ENCODE measurements at places on chromosomes 11 and 22.

GRCh38 chr22:38657045-38657909, 839 bp downstream of the CBY1 start:
- DNase-seq = peak; percentile 8

DNA sequence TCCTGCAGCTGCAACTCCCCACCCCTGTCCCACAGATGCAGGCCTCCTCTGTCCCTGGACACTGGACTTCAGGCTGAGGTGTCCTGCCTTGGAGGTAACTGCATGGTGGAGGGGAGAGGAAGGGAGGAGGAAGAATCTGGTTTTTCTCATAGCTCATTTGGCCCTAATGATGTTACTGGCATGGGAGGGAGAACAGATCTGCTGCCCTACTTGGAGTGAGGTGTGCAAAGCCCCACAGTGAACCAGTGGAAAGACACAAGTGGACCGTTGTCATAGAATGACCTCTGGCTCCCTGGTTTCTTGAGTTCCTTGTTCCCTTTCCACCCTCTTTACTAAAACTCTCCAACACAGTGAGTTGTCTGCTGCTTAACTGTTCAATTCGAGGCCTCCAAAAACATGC, 215.9 kb downstream of the BARX2 start:
- DNase-seq = no peak

GRCh38 chr22:30079952-30080533, at the start of gene HORMAD2:
TSS of gene HORMAD2 (plus strand) at chr22:30080464. CDS start at chr22:30093953, 13,489 bp downstream.
- no peak for DNase-seq

DNA sequence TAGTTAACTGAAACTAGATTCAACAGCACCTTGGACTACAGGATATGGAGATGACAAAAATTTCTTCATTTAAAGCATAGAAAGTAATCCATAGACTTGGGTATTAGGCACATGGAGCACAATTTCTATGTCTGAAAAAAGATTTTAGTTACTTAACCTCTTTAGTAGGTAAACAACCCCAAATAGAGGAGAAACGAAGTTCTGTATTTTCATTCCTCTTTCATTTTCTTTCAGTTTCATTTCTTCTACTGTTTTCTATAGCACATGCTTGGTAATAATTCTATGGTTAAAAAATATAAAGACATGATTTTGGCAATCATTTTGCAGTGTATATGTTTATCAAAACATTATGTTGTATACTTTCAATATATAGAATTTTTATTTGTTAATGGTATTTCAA, 99.5 kb downstream of the CASP12 start:
- DNase-seq = no peak

DNA sequence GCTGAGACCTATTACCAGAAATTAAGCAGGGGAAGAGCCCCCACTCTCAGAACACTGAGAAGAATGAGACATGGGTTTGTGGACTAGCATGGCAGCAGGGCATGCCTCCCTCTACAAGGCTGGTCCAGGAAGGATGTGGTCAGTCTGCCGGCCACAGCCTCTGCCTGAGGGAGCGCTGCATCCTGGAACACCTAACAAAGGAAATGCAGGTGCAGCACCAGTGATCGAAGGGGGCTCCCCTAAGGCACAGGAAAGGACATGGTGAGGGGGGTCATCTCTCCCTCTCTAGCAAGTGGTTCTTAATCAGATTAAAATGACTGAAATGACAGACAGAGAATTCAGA, 40.6 kb upstream of the ARL14EP start:
- no peak for DNase-seq

- DNase-seq = no peak
These were observed 35.8 kb upstream of the POU2AF2 start for GRCh38 chr11:111209543-111210355.

DNA sequence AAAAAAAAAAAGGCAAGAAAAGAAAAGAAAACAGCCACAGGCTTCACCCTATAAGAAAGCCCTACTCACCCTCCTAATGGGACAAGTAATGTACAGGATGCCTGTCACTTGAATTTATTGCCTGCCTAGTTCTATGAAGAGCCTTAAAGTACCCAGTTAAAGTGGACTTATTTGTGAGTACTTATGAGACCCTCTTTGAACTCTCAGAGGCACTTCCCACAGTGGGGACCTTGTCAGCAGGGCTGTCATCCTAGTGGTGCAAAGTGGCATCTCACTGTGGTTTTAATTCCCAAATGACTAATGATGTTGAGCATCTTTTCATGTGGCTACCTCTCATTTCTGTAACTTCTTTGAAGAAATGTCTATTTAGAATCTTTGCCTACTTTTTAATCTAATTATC, 41.8 kb upstream of the BARX2 start:
- no peak for DNase-seq

DNA sequence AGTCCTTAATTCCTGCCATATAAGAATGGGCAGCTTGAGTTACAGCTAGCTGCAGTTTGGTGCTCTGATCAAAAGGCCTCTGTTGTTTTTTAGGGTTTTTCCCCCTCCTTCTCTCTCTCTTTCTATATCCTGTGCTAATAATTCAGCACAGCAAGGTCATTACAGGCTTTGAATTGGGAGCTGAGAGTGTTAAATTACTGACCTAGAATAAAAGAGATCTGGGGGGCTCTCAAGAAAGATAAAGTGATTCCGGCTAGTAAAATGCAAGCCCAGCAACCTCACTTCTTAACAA, 84.9 kb downstream of the CSTPP1 start:
- no peak for DNase-seq

GRCh38 chr11:19410032-19410431, 169.3 kb upstream of the E2F8 start:
- no peak for DNase-seq

- no peak for DNase-seq
These were observed 4.4 kb downstream of the IL18BP start for GRCh38 chr11:72002841-72003775.

DNA sequence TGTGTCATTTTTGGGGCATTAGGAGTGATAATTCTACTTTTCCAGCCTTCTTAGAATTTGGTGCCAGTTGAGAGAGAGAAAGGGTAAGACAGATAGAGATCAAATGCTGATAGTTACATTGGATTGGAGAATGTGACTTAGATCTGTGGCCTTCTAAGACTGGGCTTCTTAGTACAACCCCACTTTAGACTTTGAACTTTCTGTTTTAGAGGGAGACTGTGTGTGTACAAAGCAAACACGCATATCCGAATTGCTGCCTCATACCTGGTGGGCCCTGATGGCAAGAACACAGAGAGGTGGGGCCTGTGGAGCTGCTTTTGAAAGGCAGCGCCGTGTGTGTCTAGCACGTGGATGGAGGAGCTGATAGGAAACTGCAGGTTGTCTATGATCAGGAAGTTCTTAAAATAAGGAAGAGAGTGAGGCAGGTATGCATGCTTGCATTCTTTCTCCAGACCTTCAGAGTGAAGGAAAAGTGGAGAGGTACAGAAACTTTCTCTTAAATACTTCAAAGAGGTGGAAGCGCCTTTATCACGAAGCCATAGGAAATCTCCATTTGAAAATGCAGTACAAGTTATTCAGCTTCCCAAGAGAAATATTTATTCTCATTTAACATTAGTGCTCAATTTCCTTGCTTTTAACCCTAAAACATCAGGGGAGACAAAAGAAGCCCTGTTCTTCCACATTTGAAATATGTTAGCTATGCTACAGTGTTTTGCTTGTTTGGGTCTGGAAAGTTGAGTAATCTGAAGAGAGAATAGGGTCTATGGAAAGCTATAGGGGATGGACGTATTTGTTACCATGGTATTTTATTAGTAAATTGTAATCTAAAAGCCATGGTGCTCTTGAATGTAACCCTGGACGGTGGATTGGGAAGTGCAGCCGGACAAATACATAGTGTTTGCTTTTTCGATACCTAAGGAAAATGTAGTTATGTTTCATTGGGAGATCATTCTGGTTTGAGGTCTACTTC, 13.7 kb downstream of the PDHX start:
- no peak for DNase-seq

DNA sequence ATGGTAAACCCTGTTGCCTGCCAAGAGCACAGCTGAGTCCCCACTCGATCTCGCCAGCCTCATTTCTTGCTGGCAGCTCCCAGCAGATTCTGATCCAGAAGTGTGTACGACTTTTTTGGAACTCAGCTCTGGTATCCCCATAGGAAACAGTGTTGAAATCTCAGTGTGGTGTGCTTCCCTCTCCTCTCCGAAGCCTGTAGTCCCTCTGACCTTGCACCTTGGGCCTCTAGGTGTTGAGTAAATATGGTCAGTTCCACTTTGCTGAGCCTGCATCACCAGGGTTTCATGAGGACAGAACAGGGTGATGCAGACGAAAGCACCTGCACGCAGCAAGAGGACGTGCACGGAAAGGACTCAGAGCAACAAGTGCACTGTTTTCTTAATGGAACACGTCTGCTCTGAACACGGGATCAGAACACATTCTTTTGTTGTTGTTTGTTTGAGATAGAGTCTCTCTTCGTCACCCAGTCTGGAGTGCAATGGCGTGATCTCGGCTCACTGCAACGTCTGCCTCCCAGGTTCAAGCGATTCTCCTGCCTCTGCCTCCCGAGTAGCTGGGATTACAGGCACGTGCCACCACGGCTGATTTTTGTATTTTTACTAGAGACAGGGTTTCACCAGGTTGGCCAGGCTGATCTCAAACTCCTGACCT, 3.8 kb upstream of the CPT1A start:
- no peak for DNase-seq

- DNase-seq = no peak
These were observed 1340.1 kb downstream of the TBC1D22A start for GRCh38 chr22:48102581-48102980.

- peak; percentile 84 for DNase-seq
These were observed 19.3 kb upstream of the FXYD2 start for GRCh38 chr11:117843666-117844484.

- DNase-seq = no peak
These were observed 99.4 kb upstream of the AKIP1 start for GRCh38 chr11:8811571-8811970.

DNA sequence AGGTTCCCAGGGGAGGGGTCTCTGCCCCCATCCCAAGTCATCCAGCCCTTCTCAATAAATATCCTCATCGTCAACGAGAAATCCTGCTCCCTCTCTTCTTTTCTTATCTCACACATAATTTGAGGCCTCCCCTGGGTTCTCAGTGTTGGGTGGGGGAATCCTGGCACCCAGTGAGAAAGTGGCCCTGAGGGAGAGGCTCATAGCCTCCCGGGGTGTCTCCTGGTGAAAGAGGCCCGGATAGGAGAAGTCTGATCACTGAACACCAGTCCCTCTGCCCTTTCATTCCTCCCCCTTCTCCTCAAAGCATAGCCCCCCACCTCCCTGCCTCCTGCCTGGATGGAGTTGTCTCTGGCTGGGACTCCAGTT, 35.3 kb downstream of the IGLL5 start:
- DNase-seq = no peak

DNA sequence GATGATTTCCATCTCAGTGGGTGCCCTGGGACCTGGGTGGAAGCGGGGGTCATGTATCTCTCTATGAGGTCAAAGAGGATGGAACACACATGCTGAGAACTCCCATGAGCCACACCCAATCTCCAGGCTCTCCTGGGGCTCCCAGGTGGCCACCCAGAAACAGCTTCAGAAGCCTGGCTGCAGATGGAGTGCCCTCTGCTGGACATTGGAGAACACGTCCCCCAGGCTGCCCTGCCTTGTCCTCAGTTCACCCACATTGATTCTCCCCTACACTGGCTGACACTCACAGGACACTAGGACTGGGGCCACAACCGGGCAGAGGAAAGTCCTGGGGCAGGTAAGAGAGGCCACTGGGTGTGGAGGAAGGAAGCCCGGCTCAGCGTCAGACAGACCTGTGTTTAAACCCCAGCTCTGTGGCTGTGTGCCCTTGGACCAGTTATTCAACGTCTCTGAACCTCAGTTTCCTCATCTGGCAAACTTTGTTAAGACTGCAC, 4.5 kb upstream of the NOL12 start:
- DNase-seq = peak; percentile 42

GRCh38 chr22:21982338-21982965, at the start of gene TOP3B:
TSS of gene TOP3B (minus strand) at chr22:21982787. CDS start at chr22:21975709, 7,078 bp downstream.
- DNase-seq = peak; percentile 43

GRCh38 chr11:35141571-35141971, 2.6 kb downstream of the CD44 start:
- no peak for DNase-seq

DNA sequence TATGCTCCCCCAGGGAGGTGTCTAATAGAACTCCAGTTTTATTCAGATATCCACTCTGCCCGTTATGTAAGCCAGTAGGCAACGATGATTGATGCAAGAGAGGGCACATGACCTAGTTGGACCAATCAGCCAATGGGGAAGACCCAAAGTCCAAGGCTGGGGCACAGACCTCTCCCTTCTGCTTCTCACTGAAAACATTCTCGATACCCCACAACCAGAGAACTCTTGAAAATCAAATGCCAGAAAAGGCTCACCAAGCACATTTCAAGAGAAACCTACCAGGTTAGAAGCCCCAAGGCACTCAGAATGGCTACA, 7.4 kb downstream of the HIRA start:
- DNase-seq = no peak

DNA sequence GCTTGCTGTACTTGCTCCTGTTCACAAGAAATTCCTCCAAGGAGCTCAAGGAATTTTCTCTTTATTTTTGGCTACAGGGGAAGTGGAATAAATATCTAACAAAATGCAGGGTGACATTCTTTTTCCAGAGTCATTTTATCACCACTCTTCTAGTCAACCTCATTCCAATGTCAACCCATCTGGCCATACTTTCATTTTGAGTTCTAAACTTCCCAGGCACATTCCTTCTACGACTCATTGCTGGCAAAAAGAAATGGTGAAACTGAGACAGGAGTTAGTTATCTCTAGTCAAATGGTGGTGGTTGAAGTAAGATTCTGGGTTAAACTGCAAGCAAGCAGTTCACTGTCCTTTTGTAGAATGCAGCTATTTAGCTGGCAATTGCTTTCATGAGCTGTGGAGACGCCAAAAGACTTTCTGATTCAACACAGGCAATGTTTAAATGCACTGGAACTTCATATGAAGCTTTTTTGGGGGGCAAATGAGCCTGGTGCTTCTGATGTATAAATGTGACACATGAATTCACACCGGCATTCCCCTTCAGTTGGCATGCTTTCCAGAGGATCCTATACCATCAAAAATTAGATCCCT, 304.6 kb downstream of the CADM1 start:
- DNase-seq = no peak

DNA sequence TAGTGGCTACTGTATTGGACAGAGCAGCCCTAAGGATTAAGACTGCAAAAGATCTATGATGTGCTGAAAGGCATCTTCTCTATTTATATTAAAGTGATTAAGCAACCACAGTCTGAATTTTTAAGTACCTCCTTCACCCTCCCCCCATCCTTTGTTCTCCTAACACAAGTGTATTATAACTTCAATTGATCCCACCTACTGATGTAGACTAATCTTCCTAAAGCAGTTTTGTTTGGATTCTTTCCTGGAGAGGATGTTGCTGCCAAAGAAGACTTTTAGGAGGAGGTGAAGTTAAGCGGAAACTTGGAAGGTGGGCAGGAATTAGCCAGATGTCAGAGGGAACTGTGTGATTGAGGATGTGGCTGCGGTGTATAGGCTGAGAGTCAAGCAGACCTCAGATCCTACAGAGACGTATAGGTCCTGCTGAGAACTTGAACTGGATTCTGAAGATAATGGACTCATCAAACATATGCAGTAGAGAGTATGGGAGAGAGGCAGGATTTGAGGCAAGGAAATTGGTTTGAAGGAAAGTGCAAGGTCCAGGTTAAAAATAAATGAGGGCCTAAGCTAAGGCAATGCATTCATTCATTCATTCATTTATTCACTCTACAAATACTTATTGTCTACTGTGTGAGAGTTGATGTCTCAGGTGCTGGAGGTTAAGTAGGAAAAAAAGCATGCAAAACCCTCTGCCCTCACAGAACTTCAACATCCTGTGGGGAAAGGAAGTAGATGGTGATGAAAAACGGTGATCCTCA, 5.2 kb upstream of the RASSF10 start:
- DNase-seq = no peak

- DNase-seq = no peak
These were observed 12.0 kb downstream of the C11orf58 start for GRCh38 chr11:16750417-16750816.
